ENCODE measurements at places on chromosomes 12 and 14.

- DNase-seq = peak; percentile 56
Observed at GRCh38 chr14:50520947-50521815, 11.2 kb downstream of the MAP4K5 start.

DNA sequence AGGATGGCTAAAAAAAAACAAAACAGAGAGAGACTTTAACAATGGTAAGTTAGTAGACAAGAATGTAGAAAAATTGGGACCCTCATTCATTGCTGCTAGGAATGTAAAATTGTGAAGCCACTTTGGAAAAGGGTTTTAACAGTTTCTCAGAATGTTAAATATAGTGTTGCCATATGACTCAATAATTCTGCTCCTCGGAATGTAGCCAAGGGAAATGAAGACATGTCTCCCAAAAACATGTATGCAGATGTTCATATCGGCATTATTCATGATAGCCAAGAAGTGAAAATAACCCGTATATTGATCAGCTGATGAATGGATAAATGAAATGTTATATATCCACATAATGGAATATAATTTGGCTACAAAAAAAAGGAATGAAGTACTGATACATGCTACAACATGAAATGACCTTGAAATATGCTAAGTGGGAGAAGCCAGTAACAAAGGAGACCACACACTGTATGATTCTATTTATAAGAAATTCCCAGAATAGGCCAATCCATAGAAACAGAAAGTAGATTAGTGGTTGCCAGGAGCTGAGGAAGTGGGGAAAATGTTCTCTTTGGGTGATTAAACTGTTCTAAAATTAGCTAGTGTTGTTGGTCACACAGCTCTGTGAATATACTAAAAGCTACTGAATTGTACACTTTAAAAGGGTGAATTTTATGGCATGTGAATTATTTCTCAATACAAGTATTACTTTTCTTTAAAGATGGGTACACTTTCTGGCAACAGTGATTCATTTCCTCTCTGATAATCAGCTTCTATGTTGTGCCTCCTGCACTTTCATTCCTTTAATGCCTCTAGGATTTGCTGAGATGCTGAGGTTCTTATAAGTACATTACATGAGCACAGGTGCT is 132.5 kb downstream of the DAAM1 start:
- no peak for DNase-seq

DNA sequence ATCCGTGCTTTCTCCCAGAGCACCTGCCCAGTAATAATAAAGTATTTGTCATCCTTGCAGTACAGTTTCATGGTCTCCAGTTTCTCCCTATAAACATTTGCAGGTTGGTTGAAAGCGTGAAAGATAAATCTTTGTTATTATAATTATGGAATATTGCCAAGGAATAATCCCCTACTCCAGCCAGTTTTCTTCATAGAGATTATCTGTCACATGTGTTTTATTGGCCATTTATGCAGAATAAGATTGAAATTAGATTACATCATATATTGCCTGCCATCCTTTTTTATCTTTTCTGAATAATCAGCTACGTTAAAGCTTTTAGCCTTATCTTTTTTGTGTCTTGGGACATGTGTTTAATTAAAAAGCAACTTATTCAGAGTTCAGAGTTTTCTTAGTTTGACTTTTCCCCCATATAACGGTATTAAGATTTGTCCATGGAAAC is 168.0 kb downstream of the KICS2 start:
- no peak for DNase-seq

DNA sequence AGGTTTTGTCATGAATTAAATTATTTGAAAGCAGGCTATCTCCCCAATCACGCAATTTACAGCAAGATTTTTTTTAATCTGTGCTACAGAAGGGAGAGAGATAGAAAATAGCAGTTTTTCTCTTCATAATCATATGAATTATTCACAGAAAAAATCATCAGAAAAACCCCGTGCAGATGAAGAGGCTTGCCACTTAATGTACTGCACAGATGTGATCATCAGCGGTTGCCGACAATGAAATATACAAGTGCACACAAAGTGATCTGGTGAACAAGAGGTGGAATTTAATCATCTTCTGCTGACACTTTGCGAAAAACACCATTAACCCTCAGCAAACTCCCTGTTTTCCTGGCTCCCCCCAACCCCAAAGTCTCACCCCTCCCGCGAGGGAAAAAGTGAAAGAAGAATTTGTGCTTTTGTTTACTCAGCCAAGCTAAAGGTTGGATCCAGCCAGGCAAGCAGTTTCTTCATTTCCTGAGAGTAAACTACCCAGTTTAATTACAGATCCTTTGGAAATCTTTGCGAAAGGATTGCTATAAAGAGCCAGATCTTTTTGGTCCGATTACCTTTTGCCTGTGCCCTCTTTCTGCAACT is 3.1 kb upstream of the LMO3 start:
- no peak for DNase-seq

DNA sequence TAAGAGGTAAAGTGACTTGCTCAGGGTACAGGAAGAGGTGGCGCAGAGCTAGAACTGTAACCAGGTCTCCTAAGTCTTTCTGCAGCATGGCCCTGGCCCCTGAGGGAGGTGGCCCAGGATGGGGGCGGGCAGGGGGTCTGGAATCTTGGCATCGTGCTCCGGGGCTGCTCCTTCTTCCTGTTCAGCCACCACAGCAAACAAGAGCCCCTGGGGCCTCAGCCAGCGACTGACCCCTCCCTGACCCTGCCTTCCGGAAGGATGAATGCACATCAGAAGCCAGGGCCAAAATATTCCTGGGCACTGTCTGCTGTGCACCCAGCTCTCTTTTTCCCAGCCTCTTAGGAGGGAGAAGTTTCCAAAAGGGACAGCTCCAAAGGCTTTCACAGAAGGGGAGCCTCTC is 242.8 kb downstream of the DPF3 start:
- DNase-seq = no peak

GRCh38 chr12:114140576-114140975 is 174.5 kb upstream of the RBM19 start:
- DNase-seq = no peak

DNA sequence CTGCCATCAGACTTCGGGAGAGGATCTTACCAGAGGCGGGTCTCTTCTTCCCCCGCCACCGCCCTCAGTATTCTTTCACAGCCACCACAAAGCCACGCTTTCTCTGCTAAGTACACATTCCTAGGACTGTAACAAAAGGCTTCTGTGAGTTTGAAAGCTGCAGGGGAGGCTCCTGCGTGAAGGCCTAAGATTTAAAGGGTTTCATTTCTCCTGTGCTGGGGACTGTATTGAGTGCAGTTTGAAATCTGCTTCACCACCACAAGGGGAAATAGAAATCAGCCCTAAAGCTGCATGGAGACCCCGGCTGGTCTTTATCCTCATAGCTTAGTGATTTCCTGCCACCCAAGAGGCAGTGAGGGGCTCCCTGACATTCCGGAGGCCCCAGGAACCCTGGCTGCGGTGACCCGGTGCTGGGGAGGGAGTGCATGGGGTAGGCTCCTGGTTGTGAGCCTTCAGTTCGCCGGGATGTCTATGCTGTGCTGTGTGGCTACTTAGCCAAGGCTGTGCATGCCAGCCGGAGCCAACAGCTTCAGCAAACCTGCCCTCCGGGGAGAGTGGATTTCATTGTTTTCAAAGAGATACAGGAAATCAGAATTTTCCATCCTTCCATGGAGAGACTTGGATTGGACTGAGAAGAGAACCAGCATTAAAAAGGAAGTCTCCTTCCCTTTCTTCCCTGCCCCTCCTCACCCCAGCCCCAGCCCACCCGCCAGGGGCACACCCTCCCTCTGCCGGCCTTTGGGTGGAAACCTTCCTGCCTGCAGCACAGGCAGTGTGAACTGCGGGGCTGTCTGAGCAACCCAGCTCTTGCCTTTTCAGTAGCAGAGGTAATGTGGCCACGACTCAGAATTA is 163.3 kb downstream of the ETV6 start:
- DNase-seq = no peak

GRCh38 chr14:22232933-22233332 is 356.1 kb downstream of the DAD1 start:
- DNase-seq = no peak

DNA sequence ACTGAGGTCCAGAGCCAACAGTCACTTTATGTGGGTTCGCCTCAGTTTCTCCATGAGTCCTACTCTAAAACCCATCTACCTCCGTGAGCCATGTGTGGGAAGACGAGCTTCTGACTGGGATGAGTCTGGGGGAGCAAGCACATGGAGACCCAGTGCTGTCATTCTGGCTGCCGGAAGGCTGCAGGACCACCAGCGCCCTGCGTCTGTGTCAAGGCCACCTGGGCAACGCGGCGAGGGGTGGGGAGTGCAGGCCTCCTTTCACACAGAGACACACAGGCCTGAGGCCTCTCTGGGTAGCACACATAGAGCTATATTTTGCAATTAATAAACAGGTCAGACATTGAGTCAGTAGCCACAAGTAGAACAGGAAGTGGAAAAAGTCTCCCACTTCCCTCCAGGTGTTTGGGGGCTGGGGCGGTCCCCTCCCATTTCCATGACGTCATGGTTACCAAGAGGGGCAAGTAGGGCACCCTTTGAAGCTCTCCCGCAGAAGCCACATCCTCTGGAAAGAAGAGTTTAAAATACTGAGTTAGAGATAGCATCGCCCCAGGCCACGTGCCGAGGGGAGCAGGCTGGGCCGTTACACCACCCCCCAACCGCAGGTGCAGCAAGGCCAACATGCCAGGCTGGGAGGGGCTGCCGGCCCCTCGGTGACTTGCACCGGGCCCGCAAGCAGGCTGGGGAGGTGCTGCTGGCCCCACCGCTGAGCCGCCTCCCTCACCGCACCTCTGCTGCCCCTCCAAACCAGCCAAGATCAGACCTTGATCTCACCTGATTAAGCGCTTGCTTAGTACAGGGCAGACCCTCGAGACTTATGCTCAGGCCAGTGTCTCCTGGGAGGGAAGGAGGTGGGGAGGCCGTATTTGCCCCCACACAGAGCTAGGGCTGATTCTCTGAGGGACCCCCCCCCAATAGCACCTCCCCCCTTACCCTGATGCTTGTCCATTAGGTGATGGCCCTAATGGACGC is 32.7 kb downstream of the DAD1 start:
- no peak for DNase-seq

DNA sequence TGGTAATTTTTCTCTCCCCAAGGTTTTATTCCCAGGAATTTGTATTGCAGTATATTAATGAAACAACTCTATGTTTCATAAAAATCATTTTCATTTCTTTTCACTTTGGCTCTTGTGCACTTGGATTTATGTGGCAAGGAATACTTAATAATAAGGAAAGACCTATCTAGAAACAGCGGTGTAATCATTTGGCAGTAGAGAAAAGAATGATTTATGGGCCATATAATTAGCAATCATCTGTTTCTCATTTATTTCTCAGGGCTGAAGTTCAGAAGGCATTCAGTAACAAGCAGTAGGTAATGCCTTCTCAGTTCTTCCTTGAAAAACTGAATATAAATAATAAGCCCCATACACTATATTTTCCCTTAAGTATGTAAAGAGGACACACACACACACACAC is 172.6 kb downstream of the ANO4 start:
- no peak for DNase-seq

- DNase-seq = no peak
Observed at GRCh38 chr12:127820846-127821245, 446.1 kb upstream of the TMEM132C start.

GRCh38 chr12:99977550-99977949 is 7.2 kb downstream of the ANKS1B start:
- no peak for DNase-seq

DNA sequence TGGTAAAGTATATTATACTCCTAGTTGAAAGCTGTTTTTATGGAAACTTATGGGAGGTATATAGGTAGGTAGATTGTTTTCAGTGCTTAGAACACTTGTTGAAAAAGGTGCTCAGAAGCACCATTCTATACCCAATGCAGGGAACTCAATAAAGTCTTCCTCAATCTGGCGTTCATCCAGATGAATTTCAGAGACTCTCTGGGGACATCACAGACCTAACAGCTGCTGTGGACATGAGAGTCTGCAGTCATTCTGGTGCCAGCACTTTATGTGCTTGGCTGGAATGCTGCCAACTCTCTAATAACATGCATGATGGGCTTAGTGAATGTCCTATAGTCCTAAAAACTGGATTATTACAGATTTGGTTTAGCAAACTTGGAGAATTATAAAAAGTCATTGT is 115.9 kb downstream of the NTN4 start:
- DNase-seq = no peak

DNA sequence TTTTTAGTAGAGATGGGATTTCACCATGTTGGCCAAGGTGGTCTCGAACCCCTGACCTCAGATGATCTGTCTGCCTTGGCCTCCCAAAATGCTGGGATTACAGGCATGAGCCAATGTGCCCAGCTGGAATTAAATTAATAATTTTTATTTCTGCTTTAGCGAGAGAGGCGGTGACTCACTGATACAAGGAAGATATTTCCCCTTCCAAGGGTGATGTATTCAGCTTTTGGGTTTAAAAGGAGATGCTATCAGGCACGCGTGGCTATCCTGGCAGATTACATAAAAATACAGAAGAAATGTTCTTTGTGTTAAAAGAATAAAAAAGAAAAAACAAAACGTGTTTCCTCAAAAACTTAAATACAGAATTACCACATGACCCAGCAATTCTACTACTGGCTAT is 12.4 kb upstream of the P2RX7 start:
- DNase-seq = no peak

- no peak for DNase-seq
Observed at GRCh38 chr12:56991319-56992246, 14.8 kb downstream of the ZBTB39 start.

DNA sequence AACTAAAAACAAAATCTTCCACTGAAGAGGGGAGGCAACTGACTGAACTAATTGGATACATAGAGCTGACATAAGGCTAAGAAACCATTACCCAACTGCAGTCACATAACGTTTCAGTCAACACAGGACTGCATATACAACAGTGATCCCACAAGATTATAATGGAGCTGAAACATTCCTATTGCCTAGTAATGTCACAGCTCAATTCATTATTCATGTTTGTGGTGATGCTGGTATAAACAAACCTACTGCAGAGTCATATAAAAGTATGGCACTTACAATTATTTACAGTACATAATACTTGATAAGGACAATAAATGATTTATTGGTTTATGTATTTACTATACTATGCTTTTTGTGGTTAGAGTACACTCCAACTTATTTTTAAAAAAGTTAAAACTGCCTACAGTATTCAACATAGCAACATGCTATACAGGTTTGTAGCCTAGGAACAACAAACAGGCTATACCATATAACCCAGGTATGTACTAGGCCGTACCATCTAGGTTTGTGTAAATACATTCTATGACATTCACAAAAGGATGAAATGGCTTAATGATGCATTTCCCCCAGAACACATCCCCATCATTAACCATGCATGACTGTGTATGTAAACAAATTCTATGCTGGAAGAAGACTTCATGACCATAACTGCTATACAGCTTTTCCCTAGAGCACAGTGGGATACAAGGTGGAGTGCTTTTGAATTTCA is 4.3 kb downstream of the NAP1L1 start:
- DNase-seq = no peak

All from hematopoietic multipotent progenitor cell treated with erythropoietin and hydrocortisone succinate and interleukin-3 and kit ligand, for 17 days (in vitro differentiated cells).